Activated effector memory CD4-positive, alpha-beta T cell treated with Interleukin-2 at 50 U/mL for 16 hours (primary cell): ENCODE measurements at places on chromosomes 2 and 18.

- no peak for DNase-seq
These were observed 1307.8 kb upstream of the TMEFF2 start for GRCh38 chr2:193502363-193503035.

GRCh38 chr18:60746491-60746890 lies 373.9 kb upstream of the MC4R start:
- no peak for DNase-seq

GRCh38 chr2:190853531-190854383 lies 26.9 kb upstream of the GLS start:
- no peak for DNase-seq

DNA sequence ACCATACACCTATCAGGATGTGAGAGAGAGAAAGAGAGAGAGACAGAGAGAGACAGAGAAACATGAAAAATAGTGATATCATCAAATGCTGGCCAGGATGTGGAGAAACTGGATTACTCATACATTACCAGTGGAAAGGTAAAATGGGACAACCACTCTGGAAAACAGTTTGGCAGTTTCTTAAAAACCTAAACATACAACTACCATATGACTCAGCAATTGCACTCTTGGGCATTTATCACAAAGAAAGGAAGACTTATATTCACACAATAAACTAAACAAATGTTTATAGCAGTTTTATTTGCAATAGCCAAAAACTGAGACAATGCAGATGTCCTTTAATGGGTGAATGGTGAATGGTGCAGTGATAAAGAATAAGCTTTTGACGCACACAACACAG lies 29.1 kb downstream of the SLC4A3 start:
- no peak for DNase-seq

GRCh38 chr18:34794348-34794747 lies 84.2 kb downstream of the DTNA start:
- DNase-seq: no peak
